ENCODE measurements at places on chromosomes 7 and 10.

DNA sequence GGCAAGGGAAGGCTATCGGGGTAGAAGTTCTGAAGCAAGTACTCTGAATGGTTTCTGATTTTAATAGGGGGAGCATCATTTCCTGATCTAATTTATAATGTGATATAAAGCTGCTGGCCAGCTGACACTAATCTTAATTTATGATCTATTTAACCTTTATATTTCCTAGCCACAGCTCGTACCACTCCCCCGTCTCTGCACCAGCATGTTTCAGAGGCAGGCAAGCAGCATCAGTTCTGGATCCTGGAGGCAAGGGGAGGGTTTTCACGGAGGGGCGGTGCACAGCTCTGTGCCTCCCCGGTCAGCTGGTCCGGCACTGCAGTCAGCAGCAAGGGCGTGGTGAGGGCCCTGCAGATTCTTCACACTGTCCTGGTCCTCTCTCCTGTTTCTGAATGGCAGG is 30.0 kb downstream of the MGMT start:
- DNase-seq: no peak

DNA sequence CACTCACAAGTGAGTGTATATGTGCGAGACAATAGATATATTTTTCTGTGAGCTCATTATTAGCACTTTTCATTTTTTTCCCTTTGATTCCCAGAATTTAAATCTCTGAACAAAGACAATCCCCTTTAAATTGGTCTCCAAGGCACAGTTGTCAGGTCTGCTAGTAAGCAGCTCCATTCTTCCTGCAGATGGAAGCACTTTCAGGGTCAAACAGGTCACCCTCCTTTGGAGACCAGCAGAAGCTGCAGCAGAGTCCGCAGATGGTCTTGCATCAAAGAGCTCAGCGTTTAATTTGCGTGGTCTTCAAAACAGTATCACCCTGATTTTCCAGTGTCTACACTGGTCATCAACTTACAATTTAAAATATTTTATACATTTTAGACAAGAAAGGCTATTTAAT is 543.8 kb downstream of the ARL4A start:
- DNase-seq: no peak

GRCh38 chr10:123583639-123584418 is 82.3 kb upstream of the GPR26 start:
- DNase-seq: peak; percentile 94

GRCh38 chr10:14409247-14409646 is 78.5 kb upstream of the FRMD4A start:
- no peak for DNase-seq

- no peak for DNase-seq
Measured at GRCh38 chr10:45454262-45454661, 80.2 kb downstream of the ALOX5 start.

DNA sequence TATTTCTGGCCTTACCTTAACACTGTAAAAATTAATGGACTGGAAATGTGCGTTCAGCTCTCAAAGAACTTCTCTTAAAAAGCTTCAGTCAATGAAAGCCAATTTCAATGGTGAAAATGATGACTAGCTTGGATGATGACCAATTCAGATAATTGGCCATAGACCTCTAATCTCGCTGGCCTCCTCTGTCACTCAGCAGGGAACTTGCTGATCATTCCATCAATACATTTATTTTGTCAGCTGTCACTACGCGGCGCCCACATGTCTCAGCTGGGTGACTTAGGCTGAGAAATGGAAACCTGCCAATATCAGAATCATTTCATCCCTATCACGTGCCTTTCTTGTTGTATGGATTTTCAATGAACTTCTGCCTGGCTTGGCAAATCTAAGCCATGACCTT is 673.0 kb upstream of the AUTS2 start:
- no peak for DNase-seq

DNA sequence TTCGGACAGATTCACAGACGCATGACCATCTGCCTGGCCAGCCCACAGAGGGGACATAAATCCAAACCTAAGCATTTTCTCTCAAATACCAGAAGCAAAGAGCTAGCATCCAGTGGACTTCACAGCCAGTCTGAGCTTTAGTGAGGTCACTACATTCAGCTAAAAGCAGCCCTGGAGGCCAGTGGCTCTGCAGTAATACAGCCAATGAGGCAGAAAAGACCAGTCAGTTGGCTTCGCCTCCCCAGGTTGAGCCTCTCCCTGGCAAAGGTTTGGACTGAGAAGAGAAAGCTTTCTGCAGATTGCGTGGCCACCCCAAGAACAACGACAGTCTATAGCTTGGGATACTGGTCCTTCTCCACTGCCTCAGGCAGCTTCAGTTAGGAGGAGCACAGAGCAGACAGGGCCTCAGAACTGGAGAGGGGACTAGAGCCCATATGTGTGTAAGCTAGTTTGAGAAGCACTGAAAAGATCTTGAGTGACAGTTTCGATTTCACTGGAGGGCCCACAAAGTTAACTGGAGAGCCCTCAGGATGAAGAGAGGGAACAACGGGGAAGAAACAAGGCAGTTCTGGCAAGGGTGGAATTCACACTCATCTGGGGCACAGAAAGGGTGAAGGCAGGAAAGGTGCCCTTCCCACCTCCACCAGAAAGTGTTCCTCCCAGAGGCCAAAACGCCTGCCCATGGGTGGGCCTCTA is 3.8 kb downstream of the WDR91 start:
- no peak for DNase-seq

GRCh38 chr10:110103921-110104461 is 96.2 kb downstream of the ADD3 start:
- peak; percentile 20 for DNase-seq

DNA sequence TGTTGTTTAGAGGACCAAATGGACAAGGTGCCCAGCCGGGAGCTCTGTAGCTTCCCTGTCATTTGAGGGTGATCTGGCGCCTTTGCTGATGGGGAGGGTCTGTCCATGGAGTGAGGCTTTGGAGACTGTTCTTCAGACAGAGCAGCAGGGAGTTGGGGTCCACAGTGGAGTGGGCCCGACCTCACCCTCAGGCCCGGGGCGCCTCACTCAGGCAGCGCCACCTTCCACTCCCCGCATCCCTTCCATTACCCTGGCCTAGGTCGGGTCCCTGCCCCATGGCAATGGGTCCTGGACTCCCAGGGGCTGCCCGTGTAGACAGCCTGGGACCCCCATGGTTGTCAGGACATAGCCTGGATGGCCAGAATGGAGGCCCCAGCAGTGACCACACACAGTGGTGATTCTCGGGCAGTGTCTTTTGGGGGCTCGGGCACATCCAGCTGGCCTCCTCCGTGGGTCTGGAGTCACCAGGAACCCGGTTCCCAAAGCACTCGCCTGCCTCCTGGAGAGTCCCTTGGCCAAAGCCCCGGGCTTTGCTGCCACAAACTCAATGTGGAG is 38.5 kb downstream of the TCERG1L start:
- no peak for DNase-seq

DNA sequence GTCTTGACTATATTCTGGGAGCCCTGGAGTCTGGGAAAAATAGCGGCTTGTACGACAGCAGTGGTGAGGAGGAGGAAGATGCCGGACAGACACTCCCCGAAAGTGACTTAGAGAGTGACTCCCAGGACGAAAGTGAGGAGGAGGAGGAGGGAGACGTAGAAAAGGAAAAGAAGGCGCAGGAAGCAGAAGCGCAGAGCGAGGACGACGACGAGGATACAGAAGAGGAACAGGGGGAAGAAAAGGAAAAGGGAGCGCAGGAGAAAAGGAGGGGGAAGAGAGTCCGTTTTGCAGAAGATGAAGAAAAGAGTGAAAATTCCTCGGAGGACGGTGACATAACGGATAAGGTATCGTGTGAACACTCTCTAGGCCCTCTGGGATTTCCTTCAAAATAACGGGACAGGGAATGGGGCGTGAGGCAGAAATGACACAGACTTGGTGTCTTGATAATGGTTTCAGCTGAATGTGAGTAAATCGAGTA is 908 bp downstream of the NOM1 start:
- DNase-seq: no peak

- no peak for DNase-seq
Measured at GRCh38 chr10:63264617-63265221, 131.6 kb downstream of the NRBF2 start.

DNA sequence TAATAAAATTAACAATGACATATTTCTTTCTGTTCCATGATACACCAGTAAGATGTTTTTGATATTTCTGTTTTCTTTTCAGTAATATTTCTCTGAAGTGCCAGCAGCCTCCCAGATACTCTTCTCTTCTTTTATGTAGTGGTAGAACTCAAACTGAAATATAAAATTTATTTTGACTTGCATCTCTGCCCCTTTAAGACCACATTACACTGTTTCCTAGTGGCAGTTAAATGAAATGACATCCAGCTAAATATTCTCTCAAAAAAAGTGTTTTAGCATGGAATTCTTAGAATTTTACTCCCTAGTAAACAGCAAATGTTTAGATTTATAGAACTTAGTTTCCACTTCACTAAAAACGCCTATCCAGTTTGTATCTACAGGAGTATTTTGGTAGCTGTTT is 237.2 kb upstream of the MTPN start:
- DNase-seq: no peak

GRCh38 chr10:28690545-28690944 is 13.2 kb downstream of the BAMBI start:
- no peak for DNase-seq
